NCI-H526 treated with DMSO at 0.1 percent for 48 hours (cell line): ENCODE measurements at places on chromosomes 13 and 19.

DNA sequence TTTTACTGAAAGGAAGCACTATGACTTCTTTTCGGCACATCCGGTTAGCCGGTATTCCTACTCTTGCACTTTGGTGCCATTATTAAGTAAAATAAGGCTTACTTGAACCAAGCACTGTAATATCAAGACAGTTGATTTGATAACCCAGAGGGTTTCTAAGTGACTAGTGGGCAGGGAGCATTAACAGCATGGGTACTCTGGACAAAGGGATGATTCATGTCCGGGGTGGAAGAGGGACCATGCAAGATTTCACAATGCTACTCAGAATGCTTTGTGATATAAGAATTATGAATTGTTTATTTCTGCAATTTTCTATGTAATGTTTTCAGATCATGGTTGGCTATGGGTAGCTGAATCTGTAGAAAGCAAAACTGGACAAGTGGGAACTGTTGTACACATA lies 282.1 kb downstream of the TDRD3 start:
- DNase-seq = no peak

DNA sequence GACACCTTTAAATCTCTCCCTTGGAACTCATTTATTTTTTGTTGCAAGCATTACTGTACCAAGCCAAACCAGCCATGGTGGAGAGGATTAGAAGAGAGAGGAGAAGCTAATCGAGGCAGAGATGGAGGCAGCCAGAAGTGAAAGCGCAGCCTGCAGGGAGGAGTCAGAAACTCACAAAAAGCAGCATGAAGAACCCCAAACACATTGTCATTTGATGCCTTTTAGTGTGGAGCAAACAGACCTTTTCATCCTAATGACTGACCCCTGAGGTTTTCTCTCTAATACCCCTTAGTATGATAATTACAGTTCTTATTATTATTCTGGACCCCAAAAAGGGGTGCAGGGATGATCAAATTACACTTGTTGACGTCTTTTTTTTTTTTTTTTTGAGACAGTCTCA lies 62.5 kb downstream of the TNFRSF19 start:
- no peak for DNase-seq

GRCh38 chr13:45974500-45974899 lies 78.0 kb downstream of the ZC3H13 start:
- no peak for DNase-seq

- DNase-seq = no peak
Measured at GRCh38 chr19:9296336-9296735, 13.3 kb downstream of the ZNF699 start.

GRCh38 chr19:1855828-1856255 lies 7.5 kb downstream of the KLF16 start:
- DNase-seq = no peak

- DNase-seq = no peak
Measured at GRCh38 chr13:31172535-31172934, 10.8 kb upstream of the HSPH1 start.

DNA sequence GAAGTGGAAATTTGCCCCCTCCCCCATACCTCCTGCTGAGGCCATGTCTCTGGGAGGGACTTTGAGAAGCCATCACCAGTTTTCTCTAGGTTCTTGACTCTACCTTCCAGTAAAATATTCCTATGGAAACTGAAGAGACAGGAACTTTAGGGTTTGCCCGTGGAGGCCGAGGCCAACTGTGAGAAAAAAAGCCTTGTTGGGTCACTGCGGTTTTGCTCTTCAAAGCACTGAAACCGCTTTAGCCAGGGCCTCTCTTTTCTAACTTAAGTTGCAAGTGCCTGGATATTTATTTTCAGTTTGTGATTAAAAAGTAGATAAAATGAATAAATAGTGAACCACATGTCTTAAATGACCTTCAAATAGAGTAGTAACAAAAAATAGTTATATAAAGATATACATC lies 159.7 kb upstream of the TSC22D1 start:
- no peak for DNase-seq

- no peak for DNase-seq
Measured at GRCh38 chr13:43489233-43489632, 297.5 kb downstream of the ENOX1 start.

- DNase-seq = peak; percentile 61
Measured at GRCh38 chr13:97310809-97311436, 88.8 kb downstream of the MBNL2 start.

- DNase-seq = peak; percentile 98
Measured at GRCh38 chr19:47428177-47428894, 9.0 kb upstream of the MEIS3 start.

DNA sequence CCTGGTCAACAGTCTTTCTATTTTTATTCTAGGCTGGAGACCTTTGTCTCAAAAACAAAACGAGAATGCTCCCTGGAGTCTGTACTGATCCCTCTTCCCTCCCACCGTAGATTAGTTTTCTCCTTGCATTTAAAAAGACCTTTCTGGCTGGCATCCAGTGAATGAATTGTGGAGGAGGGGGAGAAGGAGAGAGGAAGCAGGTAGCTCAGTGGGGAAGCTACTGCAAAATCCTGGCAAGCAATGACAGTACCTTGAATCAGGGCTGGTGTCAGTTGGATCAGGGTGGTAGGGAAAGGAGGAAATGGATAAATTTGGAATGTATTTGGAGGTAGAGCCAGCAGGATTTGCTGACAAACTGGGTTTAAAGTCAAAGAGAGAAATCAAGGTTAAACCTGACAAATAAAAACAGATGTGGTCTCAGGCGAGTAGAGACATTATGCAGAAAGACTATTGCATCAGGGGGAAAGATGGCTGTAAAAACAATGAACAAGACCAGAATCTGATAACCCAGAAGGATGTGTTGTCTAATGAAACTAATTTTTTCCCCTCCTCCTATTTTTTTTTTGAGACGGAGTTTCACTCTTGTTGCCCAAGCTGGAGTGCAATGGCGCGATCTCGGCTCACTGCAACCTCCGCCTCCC lies 3.5 kb upstream of the CYP2S1 start:
- DNase-seq = no peak

DNA sequence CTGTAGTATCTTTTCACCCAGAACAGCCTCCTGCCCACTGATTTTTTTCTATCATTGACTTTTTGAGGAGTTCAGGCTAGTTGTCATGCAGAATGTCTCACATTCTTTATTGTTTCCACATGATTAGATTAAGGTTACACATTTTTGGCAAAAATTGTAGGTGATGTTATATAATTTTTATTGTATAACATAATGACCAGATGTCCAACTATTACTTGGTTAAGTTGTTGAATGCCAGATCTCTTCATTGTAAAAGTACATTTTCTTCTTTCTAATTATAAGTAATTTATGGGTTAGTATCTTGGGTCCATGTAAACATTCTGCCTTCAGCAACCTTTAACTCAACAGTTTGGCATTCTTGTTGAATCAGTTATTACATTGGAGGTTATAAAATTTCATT lies 138.4 kb downstream of the POSTN start:
- no peak for DNase-seq

DNA sequence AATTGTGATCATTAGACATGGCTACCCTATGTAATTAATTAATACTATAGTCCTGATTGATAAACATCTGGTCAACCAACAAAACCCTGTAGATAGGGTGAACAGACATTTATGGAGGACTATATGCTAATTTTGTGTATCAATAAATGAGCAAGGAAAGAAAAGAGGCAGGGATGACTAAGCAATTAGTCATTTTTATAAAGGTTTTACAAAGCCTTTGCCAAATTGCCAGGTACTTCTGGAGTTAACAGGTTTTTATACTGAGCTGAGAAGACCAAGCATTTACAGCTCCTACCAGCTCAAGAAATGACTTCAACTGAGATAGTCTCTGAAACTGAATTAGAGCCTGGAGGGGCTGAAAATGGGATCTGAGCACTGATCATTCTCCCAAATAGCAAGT lies 186.8 kb upstream of the PRR20A start:
- DNase-seq = no peak
